ENCODE measurements at places on chromosomes 3 and 15.

GRCh38 chr15:69592954-69593353, 140.3 kb downstream of the RPLP1 start:
- peak; percentile 34 for DNase-seq

GRCh38 chr15:32636908-32637567, 4.5 kb upstream of the SCG5 start:
- DNase-seq = no peak

- DNase-seq = no peak
Observed at GRCh38 chr15:90960298-90961091, 5.8 kb downstream of the RCCD1 start.

GRCh38 chr3:37279856-37280255, 105.5 kb upstream of the LRRFIP2 start:
- DNase-seq = no peak

- DNase-seq = no peak
Observed at GRCh38 chr3:197343656-197344408, 45.4 kb upstream of the DLG1 start.

DNA sequence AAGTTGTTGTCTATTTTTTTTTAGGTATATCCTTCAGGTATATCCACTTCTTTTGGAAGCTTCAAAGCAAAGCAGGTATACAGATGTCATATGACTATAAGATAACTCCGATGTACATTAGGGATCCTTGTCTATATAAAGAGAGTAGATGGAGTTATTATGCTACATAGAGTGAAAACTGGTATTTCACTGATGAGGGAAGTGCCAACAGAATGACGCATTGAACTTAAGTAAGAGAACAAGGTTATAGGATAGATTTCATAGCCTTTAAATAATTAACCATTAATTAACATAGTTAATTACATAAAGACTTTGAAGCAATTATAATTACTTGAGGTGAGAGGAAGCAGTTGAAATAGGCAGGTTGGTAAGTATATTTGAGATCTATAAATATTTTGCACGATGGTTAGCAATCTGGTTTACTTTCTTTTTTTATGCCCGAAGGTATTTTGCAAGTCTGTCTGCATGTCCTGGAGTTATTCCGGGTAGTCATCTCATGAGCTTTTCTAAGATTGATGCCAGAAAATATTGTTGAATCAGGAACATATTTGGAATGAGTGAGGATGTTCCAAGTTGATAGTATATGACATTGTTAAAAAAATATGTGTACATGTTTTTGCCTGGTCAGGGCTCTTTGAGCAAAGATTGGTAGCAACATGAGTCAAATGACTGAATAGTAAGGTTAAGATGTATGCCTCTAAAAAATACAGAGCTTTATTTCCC, 299.5 kb upstream of the KCNMB2 start:
- no peak for DNase-seq

DNA sequence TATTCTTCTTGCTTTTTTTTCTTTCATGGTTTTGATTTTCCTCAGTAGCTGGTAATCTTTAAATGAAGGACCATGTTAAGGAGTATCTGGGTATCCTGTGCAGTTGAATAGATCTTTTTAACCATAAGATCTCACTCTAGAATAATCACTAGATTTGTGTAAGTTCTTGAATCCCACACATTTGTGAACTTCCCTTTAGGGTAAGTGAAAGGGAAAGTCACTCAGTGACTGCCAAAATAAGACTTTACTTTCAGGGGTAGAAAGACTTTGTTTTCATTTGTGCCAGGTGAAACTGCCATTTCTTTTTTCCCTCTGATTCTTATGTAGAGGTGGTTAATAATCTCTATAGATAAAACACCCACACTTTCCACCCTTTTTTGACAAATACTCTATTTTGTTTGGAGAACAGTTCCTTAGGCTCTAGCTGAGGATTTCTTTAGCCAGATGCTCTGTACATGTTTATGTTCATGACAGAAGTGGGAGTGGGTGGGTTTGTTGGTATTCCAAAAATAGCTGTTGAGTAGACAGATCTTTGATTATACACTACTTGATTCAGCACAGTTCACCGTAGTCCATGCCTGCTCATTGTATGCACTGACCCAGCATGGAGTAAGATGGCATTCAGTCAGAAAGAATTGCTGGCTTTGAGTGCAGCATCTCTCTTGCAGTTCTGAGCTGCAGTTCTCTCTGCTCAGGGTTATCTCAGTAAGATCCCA, 28.5 kb downstream of the LRRC49 start:
- no peak for DNase-seq
